ENCODE measurements at places on chromosomes 2 and 18.

DNA sequence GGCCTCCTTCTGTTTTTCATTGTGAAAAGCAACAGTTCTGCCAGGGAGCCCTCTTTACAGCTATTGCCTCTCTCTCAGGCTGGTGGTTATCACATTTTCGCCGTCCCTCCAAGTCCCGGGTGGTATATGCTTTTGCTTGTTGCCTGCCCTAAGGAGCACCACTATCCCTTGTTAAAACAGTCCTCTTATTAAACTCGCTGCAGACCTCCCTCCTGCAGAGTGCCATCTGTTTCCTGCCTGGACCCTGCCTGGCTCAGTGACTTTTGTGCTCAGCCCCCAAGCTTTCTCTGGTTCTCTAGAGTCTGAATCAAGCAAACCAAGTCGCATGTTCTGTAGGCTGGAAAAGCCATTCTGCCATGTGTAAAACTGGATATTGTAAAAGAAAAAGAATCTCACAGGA lies 72.1 kb upstream of the FHL2 start:
- no peak overlapping the region for H3K27ac ChIP-seq
- no peaks in the 10 kb centered on the region for H3K27me3 ChIP-seq
- DNase-seq = no peak
- no peak overlapping the region for H3K4me3 ChIP-seq

DNA sequence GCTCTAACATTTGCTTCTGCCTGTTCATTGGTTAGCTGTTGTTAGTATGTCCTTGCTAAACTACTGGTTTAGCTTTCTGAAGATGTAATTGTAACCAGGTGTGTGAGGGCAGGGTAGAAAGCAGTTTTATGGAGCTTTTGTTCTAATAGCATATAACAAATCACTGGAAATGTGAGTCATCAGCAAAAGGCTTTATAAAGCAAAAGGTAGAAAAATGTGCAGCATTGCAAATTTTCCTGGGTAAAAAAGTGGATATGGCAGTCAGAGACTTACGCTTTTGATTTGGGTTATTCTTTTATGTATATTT lies 85.3 kb downstream of the ZNF407 start:
- no peaks in the 10 kb centered on the region for H3K4me1 ChIP-seq
- no peaks in the 10 kb centered on the region for H3K27me3 ChIP-seq
- DNase-seq = no peak

- H3K4me3 ChIP-seq = no peak overlapping the region
- H3K36me3 ChIP-seq = no peaks in the 10 kb centered on the region
- no peaks in the 10 kb centered on the region for H3K27me3 ChIP-seq
- no peak for DNase-seq
- no peaks in the 10 kb centered on the region for H3K4me1 ChIP-seq
Observed at GRCh38 chr2:236614551-236614950, 44.9 kb downstream of the ACKR3 start.

DNA sequence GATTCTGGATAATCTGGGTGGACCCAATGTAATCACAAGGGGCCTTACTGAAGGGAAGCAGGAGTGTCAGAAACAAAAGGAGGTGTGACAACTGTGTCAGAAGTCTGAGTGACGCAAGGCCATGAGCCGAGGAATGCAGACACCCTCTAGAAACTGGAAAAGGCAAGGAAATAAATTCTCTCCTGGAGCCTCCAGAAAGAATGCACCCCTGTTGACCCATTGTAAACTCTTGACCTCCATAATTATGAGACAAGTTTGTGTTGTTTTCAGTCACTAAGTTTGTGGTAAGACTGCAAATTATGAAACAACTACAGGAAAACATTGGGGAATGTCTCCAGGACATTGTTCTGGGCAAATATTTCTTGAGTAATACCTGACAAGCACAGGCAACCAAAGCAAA lies 47.3 kb upstream of the B3GNT7 start:
- no peaks in the 10 kb centered on the region for H3K4me1 ChIP-seq
- H3K36me3 ChIP-seq = no peaks in the 10 kb centered on the region
- no peak overlapping the region for H3K4me3 ChIP-seq

- H3K36me3 ChIP-seq = no peaks in the 10 kb centered on the region
- no peaks in the 10 kb centered on the region for H3K4me1 ChIP-seq
- no peak overlapping the region for H3K27ac ChIP-seq
- DNase-seq = no peak
- no peak overlapping the region for H3K4me3 ChIP-seq
Observed at GRCh38 chr2:88082781-88083180, 15.2 kb downstream of the SMYD1 start.

DNA sequence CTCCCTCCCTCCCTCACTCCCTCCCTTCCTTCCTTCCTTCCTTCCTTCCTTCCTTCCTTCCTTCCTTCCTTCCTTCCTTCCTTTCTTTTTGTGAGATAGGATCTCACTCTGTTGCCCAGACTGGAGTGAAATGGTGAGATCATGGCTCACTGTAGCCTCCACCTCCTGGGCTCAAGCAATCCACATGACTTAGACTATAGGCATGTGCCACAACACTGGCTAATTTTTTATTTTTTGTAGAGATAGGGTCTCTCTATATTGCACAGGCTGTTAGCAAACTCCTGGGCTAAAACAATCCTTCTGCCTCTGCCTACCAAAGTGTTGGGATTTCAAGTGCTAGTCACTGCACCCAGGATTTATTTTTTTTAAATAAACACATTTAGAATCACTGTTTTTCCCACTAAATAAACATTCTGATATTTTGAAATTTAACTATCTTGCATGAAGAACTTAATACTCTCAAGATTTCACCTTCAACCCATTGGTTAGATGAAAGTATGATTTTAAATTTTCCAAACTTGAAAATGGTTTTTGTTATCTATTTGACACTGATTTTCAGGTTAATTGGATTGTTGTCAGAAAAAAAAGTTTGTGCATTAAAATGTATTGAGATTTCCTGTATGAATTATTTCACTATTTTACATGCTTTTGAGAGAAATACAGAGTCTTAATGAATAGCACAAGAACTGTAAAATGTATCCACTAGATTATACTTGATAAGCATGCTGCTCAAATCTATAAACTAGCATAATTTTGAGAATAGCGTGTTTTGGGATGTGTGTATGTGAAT lies 745.1 kb downstream of the TSN start:
- H3K4me1 ChIP-seq = no peaks in the 10 kb centered on the region
- no peak for DNase-seq
- no peak overlapping the region for H3K4me3 ChIP-seq

- no peaks in the 10 kb centered on the region for H3K4me1 ChIP-seq
- H3K4me3 ChIP-seq = no peak overlapping the region
- no peak for DNase-seq
- no peaks in the 10 kb centered on the region for H3K36me3 ChIP-seq
- H3K27ac ChIP-seq = no peak overlapping the region
Observed at GRCh38 chr2:172038604-172039003, 38.9 kb downstream of the METAP1D start.

DNA sequence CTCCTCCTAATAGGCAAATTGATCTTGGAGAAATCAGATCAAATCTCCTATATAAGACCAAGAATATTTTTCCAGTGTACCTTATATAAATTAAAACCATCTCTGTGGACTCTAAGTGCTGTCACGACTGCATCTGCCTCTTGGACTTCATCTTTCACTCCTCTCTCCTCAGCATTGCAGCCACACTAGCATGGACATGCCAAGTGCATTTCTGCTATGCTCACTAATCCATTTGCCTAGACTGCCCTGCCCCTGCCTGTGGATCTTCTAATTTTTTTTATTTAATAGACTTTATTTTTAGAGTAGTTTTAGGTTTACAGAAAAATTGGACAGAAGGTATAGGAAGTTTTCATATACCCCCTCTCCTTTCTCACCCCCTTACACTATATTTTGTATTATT lies 146.7 kb upstream of the VWC2L start:
- no peak overlapping the region for H3K27ac ChIP-seq
- H3K36me3 ChIP-seq = no peaks in the 10 kb centered on the region
- DNase-seq = no peak
- no peak overlapping the region for H3K4me3 ChIP-seq

GRCh38 chr2:152646775-152647174 lies 70.5 kb downstream of the PRPF40A start:
- no peak for DNase-seq
- peaks cover 7% of the 10 kb centered on the region for H3K36me3 ChIP-seq

GRCh38 chr2:33516456-33516995 lies 40.1 kb downstream of the RASGRP3 start:
- H3K4me1 ChIP-seq = no peaks in the 10 kb centered on the region
- H3K4me3 ChIP-seq = no peak overlapping the region
- H3K27me3 ChIP-seq = no peaks in the 10 kb centered on the region
- H3K27ac ChIP-seq = no peak overlapping the region
- no peaks in the 10 kb centered on the region for H3K36me3 ChIP-seq

DNA sequence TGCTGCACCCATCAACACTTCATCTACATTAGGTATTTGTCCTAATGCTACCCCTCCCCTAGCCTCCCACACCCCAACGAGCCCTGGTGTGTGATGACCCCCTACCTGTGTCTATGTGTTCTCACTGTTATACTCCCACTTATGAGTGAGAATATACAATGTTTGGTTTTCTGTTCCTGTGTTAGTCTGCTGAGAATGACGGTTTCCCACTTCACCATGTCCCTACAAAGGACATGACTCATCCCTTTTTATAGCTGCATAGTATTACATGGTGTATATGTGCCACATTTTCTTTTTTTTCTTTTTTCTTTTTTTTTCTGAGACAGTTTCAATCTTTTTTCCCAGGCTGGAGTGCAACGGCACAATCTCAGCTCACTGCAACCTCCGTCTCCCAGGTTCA lies 284.1 kb upstream of the CYP26B1 start:
- H3K36me3 ChIP-seq = no peaks in the 10 kb centered on the region
- H3K27me3 ChIP-seq = no peaks in the 10 kb centered on the region
- H3K4me3 ChIP-seq = no peak overlapping the region

DNA sequence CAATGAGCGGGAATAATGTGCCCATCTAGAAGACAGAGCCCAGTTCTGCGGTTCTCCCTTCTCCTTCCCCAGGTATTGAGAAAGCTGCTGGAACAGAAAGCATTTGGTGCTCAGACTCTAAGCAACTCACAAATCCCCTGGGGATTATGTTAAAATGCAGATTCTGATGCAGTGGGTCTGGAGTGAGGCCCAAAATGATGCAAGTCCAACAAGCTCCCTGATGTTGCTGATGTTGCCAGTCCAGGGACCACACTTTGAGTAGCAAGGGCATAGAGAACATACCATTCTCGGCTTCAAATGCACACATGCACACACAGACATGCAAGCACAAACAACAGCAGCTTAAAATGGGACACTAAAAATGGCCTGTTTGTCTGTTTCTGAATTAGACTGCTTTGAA lies 274.8 kb upstream of the NCKAP5 start:
- H3K27me3 ChIP-seq = no peaks in the 10 kb centered on the region
- no peak for DNase-seq
- no peaks in the 10 kb centered on the region for H3K4me1 ChIP-seq

GRCh38 chr18:9319333-9319732 lies 15.2 kb upstream of the TWSG1 start:
- H3K4me3 ChIP-seq = no peak overlapping the region
- no peaks in the 10 kb centered on the region for H3K36me3 ChIP-seq
- H3K27ac ChIP-seq = no peak overlapping the region
- no peaks in the 10 kb centered on the region for H3K27me3 ChIP-seq
- no peak for DNase-seq
- no peaks in the 10 kb centered on the region for H3K4me1 ChIP-seq

DNA sequence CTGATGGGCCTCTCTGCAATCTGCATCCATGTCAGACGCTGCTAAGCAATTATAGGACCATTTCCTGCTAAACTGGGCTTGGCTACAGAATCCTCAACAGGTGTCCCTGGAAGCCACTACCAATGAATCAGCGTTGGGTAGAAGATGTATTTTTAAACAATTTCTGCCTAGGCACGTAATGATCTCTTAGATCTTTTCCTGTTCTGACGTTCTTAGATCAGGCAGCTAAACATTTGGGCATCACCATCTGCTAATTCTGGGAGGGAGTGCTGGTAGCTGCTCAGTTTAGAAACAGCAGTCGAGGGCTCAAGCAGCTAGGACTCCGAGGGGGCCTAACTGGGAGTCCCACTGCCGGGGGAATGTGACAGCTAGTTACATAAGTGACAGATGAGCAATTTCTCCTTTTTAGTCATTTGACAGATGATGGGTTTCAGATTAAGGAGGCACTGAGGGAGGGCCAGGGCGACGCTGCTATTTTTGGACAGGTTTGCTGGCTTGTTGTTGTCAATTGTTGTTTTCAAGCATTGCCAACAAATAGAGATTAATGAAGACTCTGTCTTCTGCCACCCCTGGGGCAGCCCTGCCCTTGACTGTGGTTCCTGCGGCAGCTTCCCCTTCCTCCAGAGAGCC lies 92.7 kb downstream of the MRO start:
- no peak for DNase-seq
- H3K4me3 ChIP-seq = no peak overlapping the region

DNA sequence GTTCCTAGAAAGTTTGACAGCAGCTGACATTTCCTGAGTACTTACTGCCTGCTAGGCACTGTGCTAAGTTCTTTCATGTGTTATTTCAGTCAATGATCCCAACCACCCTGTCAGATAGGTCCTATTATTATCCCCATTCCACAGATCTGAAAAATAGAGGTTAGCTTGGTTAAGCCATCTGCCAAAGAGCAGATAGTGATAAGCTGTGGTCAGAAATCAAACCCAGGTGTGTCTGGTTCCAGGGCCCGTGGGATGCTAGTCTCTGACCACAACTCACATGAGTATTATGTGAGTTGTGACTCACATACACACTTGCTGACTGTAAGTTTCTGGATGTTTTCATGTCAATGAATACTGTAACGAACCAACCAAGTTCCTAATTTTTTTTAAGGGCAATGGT lies 132.0 kb upstream of the APCDD1 start:
- no peaks in the 10 kb centered on the region for H3K27me3 ChIP-seq
- no peaks in the 10 kb centered on the region for H3K36me3 ChIP-seq
- no peak overlapping the region for H3K4me3 ChIP-seq
- H3K4me1 ChIP-seq = no peaks in the 10 kb centered on the region
- DNase-seq = no peak

GRCh38 chr2:220855296-220855695 lies 716.8 kb downstream of the EPHA4 start:
- no peaks in the 10 kb centered on the region for H3K4me1 ChIP-seq
- no peak for DNase-seq
- H3K27ac ChIP-seq = no peak overlapping the region
- H3K27me3 ChIP-seq = no peaks in the 10 kb centered on the region
- no peak overlapping the region for H3K4me3 ChIP-seq

DNA sequence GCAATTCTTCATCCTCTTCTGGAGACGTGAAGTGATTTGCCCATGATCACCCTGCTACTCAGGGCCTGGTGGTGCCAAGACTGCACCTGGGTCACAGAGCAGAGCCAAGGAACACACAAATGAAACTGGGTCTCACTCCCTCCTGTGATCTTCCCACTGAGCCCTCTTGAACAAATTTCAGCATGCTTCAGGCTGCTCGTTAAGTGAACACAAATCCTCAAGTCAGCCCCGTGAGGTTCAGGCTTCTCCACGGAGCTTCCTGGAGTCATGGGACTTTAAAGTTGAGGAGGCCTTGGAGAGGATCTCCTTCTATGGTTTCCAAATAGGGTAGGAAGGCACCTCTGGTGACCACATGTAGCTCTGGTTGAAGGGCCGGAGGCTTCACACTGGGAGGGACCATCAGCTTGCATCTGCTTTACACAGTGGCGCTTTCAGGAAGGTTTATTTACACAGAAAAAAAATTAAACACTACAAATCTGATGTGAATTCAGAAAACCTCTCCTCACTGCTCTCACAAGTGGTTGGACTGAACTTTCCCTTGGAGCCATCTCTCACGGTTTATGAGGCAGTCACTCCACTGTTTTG lies 255.4 kb downstream of the LOXHD1 start:
- H3K27ac ChIP-seq = no peak overlapping the region
- H3K4me3 ChIP-seq = no peak overlapping the region
- DNase-seq = no peak
- no peaks in the 10 kb centered on the region for H3K36me3 ChIP-seq
- H3K27me3 ChIP-seq = no peaks in the 10 kb centered on the region
- no peaks in the 10 kb centered on the region for H3K4me1 ChIP-seq

GRCh38 chr18:35707247-35707646 lies 125.7 kb downstream of the GALNT1 start:
- no peak overlapping the region for H3K4me3 ChIP-seq
- DNase-seq = no peak
- H3K27ac ChIP-seq = no peak overlapping the region
- H3K4me1 ChIP-seq = no peaks in the 10 kb centered on the region

All from effector memory CD4-positive, alpha-beta T cell (primary cell).